Activated CD4-positive, alpha-beta memory T cell treated with anti-CD3 and anti-CD28 coated beads, Interleukin-2, amount 10 ng/mL, durations not matched to agents 7 days and 5 days (primary cell): ENCODE measurements at places on chromosomes 2 and 18. TPM values are rescaled to one million over a fixed set of nuclear protein-coding genes. Genes with fewer than 3 reads are reported as not detected.

DNA sequence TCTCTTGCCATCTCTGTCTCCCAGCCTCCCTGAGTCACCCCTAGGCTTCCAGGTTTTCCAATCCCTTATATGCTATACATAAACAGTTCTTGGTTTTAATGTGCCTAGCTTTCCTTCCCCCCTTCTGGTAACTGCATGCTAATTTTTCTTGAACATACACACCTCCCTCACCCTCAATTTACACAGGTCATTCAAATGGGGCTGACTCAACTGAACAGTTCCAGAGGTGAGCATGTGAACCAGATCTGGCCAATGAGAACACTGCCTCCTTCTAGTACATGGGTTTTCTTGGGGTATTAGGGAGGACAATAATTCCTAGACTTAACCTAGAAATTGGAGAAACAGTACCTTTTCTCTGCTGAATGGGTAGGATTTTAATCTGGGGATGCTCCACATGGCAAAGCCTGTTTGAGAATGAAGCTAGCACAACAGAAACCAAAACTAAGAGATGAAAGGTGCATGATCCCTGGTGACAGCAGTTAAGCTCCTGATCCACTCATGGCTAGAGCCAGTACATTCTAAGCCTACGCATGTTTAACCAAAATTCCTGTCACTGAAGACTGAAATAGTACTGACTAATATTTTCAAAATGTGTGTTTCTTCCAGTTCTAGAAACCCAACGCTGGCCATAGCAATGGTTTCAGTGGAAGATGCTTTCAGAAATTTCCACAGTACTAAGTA lies 11.8 kb downstream of the SLC25A12 start:
- no peak for DNase-seq
- no peaks in the 10 kb centered on the region for H3K27me3 ChIP-seq
- H3K27ac ChIP-seq, result no peak overlapping the region

- DNase-seq, result peak; percentile 19
- peaks cover 5% of the 10 kb centered on the region for H3K27me3 ChIP-seq
- no peak overlapping the region for H3K27ac ChIP-seq
- H3K36me3 ChIP-seq, result no peaks in the 10 kb centered on the region
Measured at GRCh38 chr2:11498543-11499034, 32.6 kb upstream of the E2F6 start.

HOXD11 gene
- total RNA-seq, result not detected

NETO1 gene
- not detected for total RNA-seq

MGAT4A gene
- total RNA-seq, result 69.8 TPM

CKAP2L gene
- total RNA-seq, result 66.3 TPM
